Type B pancreatic cell (in vitro differentiated cells): ENCODE measurements at places on chromosomes 13 and 19.

DNA sequence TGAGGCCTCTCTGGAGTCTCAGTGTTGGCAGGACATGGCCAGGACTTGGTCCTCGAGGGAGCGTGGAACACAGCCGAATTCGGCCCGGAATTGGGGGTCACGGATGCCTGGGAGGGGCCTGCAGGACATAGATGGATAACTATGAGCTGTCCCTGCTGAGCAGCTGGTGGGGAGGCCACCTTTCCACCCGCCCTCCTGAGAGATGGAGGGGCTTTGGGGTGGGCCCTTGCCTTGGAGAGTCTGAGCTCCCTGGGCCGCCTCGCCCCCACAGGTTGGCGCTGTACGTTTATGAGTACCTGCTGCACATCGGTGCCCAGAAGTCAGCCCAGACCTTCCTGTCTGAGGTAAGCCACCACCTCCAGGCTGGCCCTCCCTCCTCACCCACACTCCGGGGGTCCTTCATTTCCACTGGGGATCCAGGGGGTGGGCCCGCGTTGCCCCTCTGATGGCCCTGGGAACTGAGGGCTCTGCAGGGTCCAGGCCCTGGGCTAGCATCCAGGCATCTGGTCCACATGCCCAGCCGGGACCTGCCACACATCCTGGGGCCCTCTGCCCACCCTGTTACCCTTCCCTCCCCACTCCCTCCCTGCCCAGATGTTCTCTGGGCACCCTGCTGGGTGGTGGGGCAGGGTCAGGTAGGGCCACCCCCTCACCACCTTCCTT is 8.0 kb downstream of the SSBP4 start:
- no peak for DNase-seq

DNA sequence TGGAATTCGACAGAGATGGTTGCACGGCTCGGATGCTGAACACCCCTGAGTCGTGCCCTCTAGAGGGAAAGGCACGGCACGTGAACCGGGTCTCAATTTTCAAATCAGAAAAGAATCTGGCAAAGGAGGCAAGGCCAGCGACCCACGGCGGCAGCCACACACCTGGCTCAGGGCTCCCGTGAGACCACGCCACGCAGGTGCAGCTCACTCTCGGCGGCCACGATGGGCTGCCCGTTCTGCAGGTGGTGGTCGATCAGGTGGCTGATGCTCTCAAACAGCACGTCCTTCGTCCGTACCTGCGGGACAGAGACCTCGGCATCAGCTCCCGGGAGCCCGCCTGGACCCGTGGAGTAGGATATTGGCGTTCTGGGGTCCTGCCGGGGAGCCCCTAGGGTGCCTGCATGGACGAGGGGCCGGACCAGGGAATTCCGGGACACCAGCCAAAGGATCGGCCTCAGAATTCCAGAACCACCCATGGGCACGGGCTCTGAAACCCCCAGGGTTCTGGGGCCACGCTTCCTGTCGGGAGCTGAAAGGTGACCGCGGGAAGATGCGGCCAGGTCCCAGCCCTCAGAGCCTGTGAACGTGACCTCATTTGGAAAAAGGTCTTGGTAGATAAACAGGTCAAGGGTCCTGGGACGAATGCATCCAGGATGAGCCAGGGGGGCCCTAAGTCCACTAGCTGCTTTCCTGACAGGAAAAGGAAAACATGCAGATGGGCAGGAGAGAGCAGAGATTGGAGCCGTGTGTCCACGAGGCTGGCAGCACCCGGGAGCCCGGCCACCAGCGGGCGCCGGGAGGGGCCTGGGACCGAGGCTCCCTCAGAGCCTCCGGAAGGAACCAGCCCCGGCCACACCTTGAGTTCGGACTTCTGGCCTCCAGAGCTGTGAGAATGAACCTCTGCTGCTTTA is 10.1 kb upstream of the C2CD4C start:
- no peak for DNase-seq

- DNase-seq: no peak
Observed at GRCh38 chr13:49821216-49822009, 28.9 kb upstream of the KPNA3 start.

DNA sequence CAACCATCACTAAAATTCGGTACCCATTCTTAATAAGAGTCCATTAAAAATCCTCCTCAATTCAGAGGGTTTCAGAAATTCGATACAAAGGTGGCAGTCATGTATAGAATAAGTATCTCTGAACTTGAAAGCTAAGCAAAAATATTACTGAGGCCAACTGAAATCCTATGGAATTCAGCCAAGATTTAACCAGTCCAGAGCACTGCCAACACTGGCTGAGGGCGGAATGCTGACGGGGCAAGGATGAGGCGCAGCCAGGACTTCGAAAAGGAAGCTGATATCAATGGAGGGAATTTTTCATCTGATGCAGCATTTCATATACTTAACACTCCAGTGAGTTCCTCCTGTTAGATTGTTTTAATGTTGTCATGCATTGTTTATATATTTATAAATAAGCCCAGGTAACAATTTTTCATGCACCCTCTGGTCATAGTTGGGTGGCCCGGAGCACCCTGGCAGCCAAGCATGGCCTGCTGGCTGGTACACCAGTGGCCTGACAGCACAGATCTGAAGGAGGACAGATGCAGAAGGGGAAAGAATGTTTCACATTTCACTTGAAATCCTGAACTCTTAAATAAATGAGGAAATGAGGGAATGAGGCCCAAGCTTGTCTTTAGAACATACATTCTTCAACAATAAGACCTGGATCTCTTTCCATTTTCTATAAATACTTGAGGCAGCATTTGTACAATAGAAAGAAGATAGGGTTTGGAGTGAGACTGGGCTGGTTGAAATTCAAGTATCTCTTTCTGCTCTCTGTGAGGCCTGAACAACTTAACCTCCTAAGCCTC is 41.5 kb downstream of the WDFY2 start:
- DNase-seq: no peak

- no peak for DNase-seq
Observed at GRCh38 chr13:40060296-40061007, 405.0 kb downstream of the COG6 start.
